Subcutaneous preadipocyte (primary cell): ENCODE measurements at places on chromosomes 2 and 18. TPM values are rescaled to one million over a fixed set of nuclear protein-coding genes. Genes with fewer than 3 reads are reported as not detected.

ALPG gene
- not detected in 2 replicates for total RNA-seq

CYTIP gene
- not detected in 2 replicates for total RNA-seq

POLR1A gene
- total RNA-seq, result 20.6 and 35.2 TPM in 2 replicates

CDH2 gene
- 1.1 and 5.7 TPM in 2 replicates for total RNA-seq

NAT8 gene
- total RNA-seq, result not detected in 2 replicates

KHK gene
- 1.4 and 1.5 TPM in 2 replicates for total RNA-seq

ABCG8 gene
- total RNA-seq, result not detected in 2 replicates

RTKN gene
- 9.6 and 11.0 TPM in 2 replicates for total RNA-seq

TUBA4B gene
- total RNA-seq, result not detected in 2 replicates

SERPINB12 gene
- not detected in 2 replicates for total RNA-seq

NEMP2 gene
- 3.7 and 4.0 TPM in 2 replicates for total RNA-seq

SLC4A5 gene
- total RNA-seq, result under 0.01 and 1.5 TPM in 2 replicates
